ENCODE measurements at places on chromosomes 12 and 14.

DNA sequence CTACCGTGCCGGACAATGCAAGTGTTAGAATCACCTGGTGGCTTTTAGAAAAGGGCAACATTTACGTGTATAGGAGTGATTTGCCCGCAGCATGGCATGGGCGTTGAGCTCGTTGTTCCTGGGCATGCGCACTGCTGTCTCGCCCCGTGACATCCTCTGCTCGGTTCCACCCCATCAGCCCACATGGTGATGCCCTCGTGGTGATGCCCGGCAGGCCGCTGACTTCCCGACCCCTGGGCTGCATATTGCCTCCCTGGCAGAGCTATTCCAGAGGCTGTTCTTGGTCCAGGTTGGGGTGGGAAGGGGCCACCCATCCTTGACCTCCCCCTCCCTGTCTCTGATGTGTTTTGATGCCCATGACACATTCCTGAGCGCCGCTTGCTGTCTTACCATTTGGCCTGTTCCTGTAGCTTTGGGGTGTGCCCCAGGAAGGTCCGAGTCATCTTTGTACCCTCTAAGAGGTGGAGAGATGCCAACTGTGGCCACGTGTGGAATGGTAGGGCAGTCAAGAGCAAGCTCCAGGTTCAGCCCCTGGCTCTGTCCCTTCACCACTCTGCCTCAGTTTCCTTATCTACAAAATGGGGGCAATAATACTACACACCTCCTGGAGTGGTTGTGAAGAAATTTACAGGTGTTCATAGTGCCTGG, 4.8 kb downstream of the HIP1R start:
- DNase-seq, result no peak

GRCh38 chr14:92626041-92626440, 112.5 kb downstream of the RIN3 start:
- no peak for DNase-seq

GRCh38 chr12:90280564-90281058, 572.0 kb upstream of the ATP2B1 start:
- DNase-seq, result no peak

DNA sequence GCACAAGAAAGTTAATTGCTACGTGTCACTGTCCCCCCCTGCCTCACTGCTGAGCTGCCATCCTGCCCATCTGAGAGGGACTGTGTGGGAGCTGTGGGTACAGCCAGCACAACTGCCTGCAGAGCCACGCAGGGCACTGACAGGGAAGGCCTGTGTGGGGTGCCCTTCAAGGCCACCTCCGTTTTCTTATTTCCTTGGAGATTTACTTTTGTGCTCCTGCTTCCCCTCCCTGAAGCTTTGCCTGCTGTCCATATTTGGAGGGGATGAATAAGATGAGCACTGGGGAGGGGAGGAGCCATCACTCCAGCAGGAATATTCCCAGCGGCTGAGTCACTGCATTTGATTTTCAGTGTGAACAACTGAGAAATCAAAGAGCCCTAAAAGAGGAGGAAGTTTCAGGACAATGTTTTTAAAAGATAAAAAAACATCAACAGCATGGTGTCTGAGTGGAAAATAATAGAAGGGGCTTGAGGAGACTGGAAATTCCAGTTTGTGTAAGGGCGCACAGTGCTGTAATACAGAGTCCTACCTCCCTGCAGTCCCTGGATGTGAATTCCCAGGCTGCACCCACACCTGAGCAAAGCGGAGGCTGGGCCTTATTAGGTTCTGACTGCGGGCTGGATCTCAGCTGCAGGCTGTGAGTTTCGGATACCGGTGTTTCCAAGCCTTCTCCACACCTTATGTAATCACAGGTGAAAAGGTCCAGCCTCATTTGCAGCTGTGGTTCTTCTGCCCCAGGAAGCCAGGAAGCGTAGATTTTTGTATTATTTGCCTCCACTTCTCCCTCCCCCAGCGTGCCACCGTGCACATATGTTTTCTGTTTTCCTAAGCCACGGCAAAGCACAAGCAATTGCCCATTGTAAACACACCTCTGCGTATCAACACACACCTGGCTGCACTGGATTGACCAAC, 192.6 kb upstream of the BCL2L14 start:
- no peak for DNase-seq

- DNase-seq, result no peak
Measured at GRCh38 chr12:108080363-108080762, 48.7 kb upstream of the WSCD2 start.

- no peak for DNase-seq
Measured at GRCh38 chr14:75181293-75182062, 5.1 kb upstream of the TMED10 start.
